ENCODE measurements at places on chromosomes 4 and X. TPM values are rescaled to one million over a fixed set of nuclear protein-coding genes. Genes with fewer than 3 reads are reported as not detected.

VCX2 gene
- not detected for total RNA-seq

FAM241A gene
- total RNA-seq = 1.2 TPM

SPANXD gene
- not detected for total RNA-seq

DCAF12L1 gene
- total RNA-seq = not detected

FAM47E gene
- total RNA-seq = 0.17 TPM

SPANXN4 gene
- not detected for total RNA-seq

FGFBP2 gene
- 5.6 TPM for total RNA-seq

FOXO4 gene
- 14.3 TPM for total RNA-seq

DNA sequence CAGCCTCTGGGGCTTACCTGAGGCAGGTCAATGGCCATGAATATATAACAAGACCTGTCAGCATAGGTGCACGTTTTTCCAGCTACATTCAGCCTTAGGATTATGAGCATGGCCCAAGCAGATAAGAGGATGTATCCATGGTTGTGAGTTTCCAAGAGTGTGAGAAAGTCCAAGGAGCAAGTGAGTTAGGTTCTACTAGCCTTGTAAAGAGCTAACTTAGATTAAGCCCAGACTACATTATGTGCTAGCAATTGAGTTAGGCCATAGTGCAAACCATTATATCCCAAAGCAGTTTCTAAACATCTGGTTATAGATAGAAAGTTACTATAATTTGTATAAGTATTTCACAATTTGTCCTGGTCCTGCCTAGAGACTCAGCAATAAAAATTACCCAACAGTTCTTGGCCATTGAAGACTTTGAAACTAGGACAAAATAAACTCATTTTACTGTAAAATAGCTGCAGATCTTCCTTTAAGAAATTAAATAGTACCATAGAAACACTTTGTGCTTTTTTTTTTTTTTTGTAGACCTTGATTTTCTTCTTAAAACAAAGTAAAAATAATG is 312.0 kb downstream of the CAMK2D start:
- H3K4me3 ChIP-seq = no peak overlapping the region
- peaks cover 17% of the 10 kb centered on the region for H3K36me3 ChIP-seq
- H3K4me1 ChIP-seq = peaks cover 3% of the 10 kb centered on the region
- H3K27ac ChIP-seq = no peak overlapping the region

DNA sequence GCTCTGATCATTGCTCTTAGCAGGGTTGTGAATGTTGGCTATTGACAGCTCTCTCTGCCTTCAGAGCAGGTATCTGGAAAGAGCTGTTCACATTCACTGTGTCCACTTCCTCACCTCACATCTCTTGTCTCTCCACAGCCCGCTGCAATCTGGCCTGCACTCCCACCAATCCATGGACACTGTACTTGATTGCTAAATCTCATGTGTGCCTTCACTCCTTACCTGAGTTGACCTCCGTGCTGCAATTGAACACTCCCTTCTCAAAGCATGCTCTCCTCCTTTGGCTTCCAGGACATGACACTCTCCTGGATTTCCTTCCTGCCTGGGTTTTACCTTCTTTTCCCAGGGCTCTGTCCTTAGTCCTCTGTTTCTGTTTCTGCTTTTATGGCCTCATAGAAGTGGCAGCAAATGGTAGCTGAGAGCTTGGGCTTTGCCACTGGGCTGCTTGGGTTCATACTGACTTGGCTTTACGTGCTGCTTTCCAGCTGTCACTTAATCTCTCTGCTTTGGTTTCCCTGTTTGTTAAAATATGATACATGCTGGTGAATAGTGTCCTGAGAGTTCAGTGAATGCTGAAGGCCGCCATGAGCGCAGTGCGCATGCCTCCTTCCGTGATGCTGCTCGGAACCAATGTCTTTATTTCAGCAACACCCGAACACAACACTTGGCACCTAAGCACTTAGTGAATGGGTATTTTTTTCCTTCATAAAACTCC is 29.5 kb downstream of the DCUN1D4 start:
- no peaks in the 10 kb centered on the region for H3K4me1 ChIP-seq
- no peak for DNase-seq
- H3K27me3 ChIP-seq = no peaks in the 10 kb centered on the region
- H3K4me3 ChIP-seq = no peak overlapping the region
- peaks cover 39% of the 10 kb centered on the region for H3K36me3 ChIP-seq

DNA sequence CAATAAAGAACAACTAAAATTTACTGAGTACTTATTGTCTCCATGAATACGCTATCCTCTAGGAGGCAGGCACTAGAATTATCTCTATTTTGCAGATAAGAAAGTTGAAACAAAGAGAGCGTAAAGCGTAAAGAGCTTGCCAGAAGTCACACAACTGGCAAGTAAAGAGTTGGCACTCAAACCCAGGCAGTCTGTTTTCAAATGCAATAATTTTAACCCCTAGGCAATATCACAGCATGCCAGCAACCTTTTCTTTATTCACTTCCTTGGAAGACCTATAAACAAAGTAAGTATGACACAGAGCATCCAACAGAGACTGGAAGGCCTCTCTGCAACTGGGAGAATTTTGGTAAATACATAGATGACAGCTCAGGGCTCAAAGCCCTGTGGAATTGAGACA is 23.2 kb upstream of the AMELX start:
- no peaks in the 10 kb centered on the region for H3K27me3 ChIP-seq
- no peaks in the 10 kb centered on the region for H3K4me1 ChIP-seq
- H3K4me3 ChIP-seq = no peak overlapping the region
- H3K36me3 ChIP-seq = no peaks in the 10 kb centered on the region
- no peak for DNase-seq

DNA sequence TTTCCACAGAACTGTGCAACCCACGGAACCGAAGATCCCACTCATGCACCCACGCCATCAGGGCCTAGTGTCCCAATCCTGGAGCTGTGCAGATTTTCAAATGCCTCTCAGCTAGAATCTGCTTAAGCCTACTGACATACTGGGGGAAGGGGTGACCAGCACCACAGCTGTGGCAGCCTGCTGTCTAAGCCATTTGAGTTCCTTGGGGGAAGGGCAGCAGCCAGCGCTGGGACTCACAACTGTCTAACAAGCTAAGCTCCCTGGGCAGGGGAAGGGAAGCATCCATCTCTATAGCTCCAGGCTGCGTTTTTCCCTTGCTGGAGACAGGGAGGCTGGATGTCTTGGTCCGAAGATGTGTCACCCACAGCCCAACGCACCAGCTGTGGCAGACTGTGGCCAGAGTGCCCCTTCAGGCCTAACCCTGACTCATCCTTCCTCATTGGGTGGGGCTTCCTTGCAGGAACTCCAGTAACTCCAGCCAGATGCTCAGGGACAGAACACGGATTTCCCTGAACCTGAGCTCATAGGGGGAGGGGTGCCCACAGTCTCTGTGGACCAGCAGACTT is 194.8 kb downstream of the CHRDL1 start:
- H3K27me3 ChIP-seq = no peaks in the 10 kb centered on the region
- no peak overlapping the region for H3K4me3 ChIP-seq
- no peak for DNase-seq
- no peaks in the 10 kb centered on the region for H3K36me3 ChIP-seq
- no peaks in the 10 kb centered on the region for H3K4me1 ChIP-seq
- H3K27ac ChIP-seq = no peak overlapping the region

DNA sequence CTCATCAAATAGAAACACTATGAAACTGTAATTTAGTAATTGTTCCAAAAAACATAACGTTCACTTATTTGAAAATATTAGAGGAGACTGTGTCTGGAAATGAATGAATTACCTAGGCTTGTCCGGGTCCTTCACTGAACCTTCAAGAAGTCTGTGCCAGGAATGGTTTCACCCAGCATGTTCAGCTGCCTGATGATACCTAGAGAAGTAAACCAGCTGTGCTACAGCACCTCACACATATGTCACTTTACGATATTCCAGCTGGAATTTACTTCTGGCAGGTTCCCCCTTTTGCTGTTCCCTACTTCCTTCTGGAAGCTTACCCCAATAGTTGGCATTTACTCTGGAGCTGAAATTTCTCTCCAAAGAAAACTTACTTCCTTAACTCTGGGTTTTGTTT is 906.5 kb downstream of the FAT4 start:
- DNase-seq = no peak
- H3K4me3 ChIP-seq = no peak overlapping the region
- H3K27me3 ChIP-seq = no peaks in the 10 kb centered on the region
- H3K27ac ChIP-seq = no peak overlapping the region
- no peaks in the 10 kb centered on the region for H3K4me1 ChIP-seq
- no peaks in the 10 kb centered on the region for H3K36me3 ChIP-seq

- H3K36me3 ChIP-seq = peaks cover 1% of the 10 kb centered on the region
- H3K4me1 ChIP-seq = peaks cover 4% of the 10 kb centered on the region
- H3K27ac ChIP-seq = no peak overlapping the region
- no peak overlapping the region for H3K4me3 ChIP-seq
- H3K27me3 ChIP-seq = peaks cover 19% of the 10 kb centered on the region
Observed at GRCh38 chr4:2043396-2044118, 15.6 kb upstream of the NAT8L start.

GRCh38 chr4:66693694-66694093 is 851.6 kb downstream of the CENPC start:
- no peaks in the 10 kb centered on the region for H3K4me1 ChIP-seq
- H3K36me3 ChIP-seq = no peaks in the 10 kb centered on the region
- no peaks in the 10 kb centered on the region for H3K27me3 ChIP-seq
- no peak overlapping the region for H3K4me3 ChIP-seq

- H3K4me3 ChIP-seq = no peak overlapping the region
- H3K4me1 ChIP-seq = no peaks in the 10 kb centered on the region
- no peaks in the 10 kb centered on the region for H3K36me3 ChIP-seq
- DNase-seq = no peak
- no peak overlapping the region for H3K27ac ChIP-seq
Observed at GRCh38 chr4:151874328-151874727, 113.5 kb upstream of the GATB start.

GRCh38 chr4:76571274-76571673 is 136.2 kb downstream of the SHROOM3 start:
- no peaks in the 10 kb centered on the region for H3K36me3 ChIP-seq
- no peak overlapping the region for H3K4me3 ChIP-seq
- H3K27ac ChIP-seq = no peak overlapping the region
- H3K4me1 ChIP-seq = no peaks in the 10 kb centered on the region
- peaks cover 22% of the 10 kb centered on the region for H3K27me3 ChIP-seq

DNA sequence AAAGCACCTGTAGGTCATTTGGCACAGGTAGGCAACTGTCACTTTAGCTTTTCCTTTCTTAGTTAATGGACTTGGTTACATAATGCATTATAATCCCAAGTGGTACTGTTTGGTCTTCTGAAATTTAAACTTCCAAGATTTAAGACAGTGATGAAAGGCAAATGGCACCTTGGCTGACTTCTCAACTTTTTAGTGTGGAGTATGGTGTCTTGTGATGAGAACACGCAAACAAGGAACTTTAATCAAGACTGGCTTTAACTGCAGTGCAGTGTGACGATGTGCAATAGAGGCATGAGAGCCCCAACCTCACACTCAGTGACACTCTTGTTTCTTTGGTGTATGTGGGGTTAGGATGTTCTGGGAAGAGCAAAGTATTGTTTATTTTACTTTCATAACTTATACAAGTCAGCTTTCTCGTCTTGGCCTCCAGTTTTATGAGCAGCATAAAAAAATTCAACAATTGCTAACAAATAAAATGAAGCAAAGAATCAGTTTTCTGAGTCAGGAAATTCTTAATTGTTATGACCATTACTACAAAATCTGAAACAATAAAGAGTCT is 171.9 kb downstream of the MAD2L1 start:
- H3K27me3 ChIP-seq = no peaks in the 10 kb centered on the region
- no peak overlapping the region for H3K4me3 ChIP-seq
- no peaks in the 10 kb centered on the region for H3K36me3 ChIP-seq
- no peak overlapping the region for H3K27ac ChIP-seq
- no peak for DNase-seq

- no peaks in the 10 kb centered on the region for H3K27me3 ChIP-seq
- H3K4me3 ChIP-seq = no peak overlapping the region
- DNase-seq = no peak
Observed at GRCh38 chr4:144313370-144313769, 172.9 kb upstream of the GYPA start.

GRCh38 chr4:189858435-189858834 is 82.2 kb upstream of the FRG1 start:
- no peaks in the 10 kb centered on the region for H3K27me3 ChIP-seq
- no peak overlapping the region for H3K4me3 ChIP-seq
- no peaks in the 10 kb centered on the region for H3K4me1 ChIP-seq
- no peaks in the 10 kb centered on the region for H3K36me3 ChIP-seq
- no peak overlapping the region for H3K27ac ChIP-seq

GRCh38 chr4:20983763-20984575 is 283.7 kb downstream of the PACRGL start:
- H3K36me3 ChIP-seq = no peaks in the 10 kb centered on the region
- DNase-seq = no peak
- H3K27me3 ChIP-seq = peaks cover 13% of the 10 kb centered on the region
- no peak overlapping the region for H3K27ac ChIP-seq

DNA sequence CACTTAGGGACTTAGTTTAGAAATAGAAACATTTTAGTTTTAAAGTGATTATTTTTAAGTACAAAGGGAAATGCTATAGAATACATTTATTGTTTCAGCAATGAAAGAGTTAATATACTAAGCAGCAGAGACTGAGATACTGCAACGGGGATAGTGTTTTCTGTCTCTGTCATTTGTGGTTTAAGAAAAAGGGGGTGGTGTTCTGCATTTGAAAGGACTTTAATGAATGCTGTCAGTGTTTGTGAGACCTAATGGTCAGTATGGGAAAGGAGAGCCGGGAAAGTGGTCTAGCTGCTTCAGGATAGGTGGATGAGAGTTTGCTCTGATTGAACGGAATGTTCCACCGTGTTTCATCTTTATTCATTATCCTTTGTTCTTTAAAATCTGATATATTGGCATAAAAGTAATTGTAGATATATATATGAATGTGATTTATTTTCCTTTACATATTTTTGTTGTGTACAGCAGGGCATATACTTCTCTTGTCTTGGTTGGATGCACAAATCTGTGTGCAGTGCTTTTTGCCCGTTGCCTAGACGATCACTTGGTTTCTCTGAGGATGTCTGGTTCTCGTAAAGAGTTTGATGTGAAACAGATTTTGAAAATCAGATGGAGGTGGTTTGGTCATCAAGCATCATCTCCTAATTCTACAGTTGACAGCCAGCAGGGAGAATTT is at the start of gene KLHL5:
Gene KLHL5, plus strand, starts transcription at position 139 of the 676 bp plus-strand sequence. Its CDS starts 421 bp downstream, at position 560.
- H3K27ac ChIP-seq = no peak within 1 kb of the TSS
- no peaks in the 10 kb centered on the region for H3K27me3 ChIP-seq
- no peak for DNase-seq
- H3K36me3 ChIP-seq = peaks cover 5% of the 10 kb centered on the region

DNA sequence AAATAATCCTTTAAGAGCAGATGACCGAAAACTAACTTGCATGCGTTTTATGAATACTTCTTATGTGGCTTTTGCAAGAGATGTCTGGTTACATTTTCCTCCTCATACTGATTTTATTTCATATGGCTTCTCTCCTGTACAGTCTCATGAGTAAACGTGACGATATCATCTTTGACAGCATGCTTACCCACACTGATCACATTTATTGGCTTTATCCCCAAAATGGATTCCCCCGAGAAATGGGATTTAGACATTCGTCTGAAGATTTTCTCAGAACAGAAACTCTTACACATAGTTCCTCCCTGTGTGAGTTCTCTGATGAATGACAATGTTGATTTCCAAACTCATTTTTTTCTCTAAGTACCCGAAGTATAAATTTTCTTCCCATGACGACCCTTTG is 939.7 kb upstream of the LCORL start:
- no peaks in the 10 kb centered on the region for H3K4me1 ChIP-seq
- H3K4me3 ChIP-seq = no peak overlapping the region

Data from activated CD4-positive, alpha-beta T cell treated with anti-CD3 and anti-CD28 coated beads, Interleukin-2, amount 10 ng/mL, durations not matched to agents 7 days and 5 days (primary cell).